ENCODE measurements at places on chromosomes 1 and 21. TPM values are rescaled to one million over a fixed set of nuclear protein-coding genes. Genes with fewer than 3 reads are reported as not detected.

The NENF gene
- 22.1 TPM for total RNA-seq

The CD84 gene
- total RNA-seq = 4.4 TPM

The CLEC20A gene
- total RNA-seq = not detected

The USH2A gene
- total RNA-seq = 1.4 TPM
